HuH-7.5 (cell line): ENCODE measurements at places on chromosomes 4 and X.

- no peak for DNase-seq
Measured at GRCh38 chr4:52251864-52252263, 200.8 kb downstream of the SPATA18 start.

DNA sequence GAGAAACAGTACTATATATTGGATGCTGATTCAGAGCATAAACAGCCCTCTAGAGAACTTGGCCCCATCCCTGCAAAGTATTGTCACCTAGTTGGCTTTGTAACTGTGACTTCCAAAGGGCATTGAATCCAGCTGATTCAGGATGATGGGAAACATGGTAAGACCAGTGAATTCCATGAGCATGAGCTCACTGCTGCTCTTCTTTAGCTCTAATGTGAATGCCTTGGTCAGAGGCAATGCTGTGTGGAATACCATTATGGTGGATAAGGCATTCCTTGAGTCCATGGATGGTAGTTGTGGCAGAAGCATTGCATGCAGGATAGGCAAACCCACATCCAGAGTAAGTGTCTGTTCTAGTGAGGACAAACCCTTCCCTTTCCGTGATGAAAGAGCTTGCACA is 365.6 kb upstream of the EDA2R start:
- no peak for DNase-seq

- DNase-seq, result no peak
Measured at GRCh38 chrX:152912106-152912505, 14.2 kb downstream of the ZNF185 start.

GRCh38 chr4:89069481-89069880 is 12.5 kb upstream of the FAM13A start:
- no peak for DNase-seq

- DNase-seq, result no peak
Measured at GRCh38 chr4:146054676-146055075, 116.1 kb upstream of the ZNF827 start.

DNA sequence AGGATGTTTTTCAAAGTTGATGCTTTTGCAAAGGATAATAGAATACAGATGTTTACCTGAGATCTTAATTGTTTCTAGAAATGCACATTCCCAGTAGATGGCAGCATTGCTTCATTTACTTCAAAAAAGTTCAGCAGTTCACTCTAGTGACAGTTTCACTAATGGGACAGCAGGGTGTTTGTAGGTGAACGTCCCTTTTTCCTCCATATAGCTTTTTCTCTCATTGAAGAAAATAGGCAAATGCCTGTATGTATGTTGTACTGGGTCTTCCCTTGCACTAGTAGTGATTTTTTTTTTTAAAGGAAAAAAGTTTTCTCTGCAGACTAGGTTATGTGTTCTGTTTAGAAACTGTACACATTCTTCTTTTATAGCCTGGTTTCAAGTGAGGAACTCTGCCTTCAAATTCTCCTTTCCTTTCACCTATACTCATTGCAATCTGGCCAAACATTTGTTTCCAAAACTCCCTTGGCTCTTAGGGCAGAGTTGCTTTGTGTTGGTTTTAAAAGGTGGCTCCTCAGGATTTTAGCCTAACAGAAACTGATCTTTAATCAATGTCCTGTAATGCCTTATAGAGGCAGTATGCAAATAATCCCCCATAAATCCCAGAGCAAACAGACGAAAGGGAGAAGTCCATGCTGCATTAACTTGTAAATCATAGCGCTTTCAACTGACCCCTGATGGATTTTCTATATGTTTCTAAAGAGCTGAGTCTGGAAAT is 86.3 kb downstream of the EGF start:
- peak; percentile 11 for DNase-seq

DNA sequence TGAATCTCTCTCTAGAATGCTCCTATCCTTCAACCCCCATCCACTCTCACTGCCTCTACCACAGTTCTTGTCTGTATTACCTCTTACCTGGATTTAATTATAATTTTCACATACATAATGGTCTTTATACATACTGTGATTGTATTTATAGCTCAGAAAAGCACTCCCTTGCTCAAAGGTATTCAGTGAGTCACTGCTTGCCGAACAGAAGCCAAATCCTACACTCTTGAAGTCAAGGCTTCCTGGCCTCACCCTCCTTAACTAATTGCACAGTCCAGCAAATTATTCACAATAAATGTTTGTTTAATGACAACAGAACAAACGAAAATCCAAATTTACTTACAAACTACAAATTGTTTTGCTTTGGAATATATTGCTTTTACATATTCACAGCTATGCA is 159.5 kb downstream of the KLHL13 start:
- no peak for DNase-seq

DNA sequence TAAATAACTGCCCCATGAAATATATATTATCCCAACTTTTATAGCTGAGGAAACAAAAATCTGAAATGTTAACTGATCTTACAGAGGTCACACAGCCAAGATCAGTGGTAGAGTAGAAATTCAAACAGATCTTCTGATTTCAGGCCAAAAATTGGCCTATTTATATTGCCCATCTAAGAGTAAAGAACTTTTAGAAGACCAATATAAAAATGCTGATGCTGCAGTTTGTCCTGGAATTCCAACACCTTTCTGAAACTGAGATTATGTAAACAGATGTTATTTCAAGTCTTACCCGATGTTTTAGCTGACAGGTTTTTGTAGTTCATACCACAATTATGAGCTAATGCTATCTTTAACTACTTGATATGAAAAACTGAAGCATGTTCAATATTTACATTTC is 51.1 kb downstream of the SPANXN3 start:
- DNase-seq, result no peak

GRCh38 chrX:16023790-16024734 is 99.3 kb upstream of the GRPR start:
- DNase-seq, result no peak

DNA sequence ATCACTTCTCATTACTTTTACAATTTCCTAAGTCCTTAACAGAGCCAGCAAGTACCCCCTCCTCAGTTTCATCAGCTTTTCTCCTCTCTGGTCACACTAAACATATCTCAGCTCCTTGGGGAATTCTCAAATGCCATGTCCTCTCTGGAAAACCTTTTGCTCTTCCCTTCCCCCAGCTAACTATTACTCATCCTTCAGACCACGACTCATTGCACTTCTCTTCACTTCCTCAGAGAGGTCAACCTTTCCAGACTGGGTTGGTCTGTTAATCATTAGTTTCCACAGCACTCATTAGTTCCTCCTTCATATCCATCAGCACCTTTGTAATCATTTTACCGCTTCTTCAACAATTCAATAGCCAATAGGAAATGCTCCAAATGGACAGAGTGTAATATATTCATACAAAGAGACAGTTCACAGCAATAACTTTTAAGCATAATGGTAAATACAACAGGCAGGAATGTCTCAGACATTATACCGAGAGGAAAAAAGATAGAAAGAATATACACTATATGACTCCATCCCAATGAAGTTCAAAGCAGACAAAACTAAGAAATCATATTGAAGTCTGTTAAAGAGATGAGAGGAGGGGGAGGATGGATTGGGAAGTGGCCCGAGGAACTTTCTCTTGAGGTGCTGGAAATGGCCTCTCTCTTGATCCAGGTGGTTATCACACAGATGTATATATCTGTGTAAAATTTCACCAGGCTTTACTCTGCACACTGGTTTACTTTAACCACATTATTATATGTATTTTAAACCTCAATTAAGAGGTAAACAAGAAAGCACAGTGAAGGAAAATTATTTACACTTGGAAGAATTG is 39.6 kb downstream of the DDX60L start:
- peak; percentile 29 for DNase-seq

- no peak for DNase-seq
Measured at GRCh38 chrX:25012433-25012735, 3.4 kb downstream of the ARX start.

DNA sequence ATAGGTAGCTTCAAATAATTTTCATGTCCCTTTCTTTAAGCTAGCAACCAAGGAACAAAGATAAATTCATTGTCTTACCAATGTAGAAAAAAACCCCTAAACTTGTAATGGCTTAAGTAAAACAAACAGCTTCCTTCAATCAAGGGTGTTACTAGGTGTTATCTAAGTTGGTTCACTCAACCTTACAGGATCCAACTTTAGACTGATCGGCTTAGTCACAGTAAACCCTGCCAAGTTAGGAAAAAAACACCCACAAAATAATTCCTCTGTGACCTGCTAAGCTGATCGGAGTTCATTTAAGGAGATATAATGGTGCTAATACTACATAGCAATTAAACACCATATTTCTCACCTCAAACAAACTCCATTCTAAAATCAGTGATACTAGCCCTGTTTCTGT is 10.1 kb downstream of the AIFM1 start:
- DNase-seq, result no peak

GRCh38 chr4:40956721-40957255 is 207.0 kb downstream of the NSUN7 start:
- no peak for DNase-seq

GRCh38 chr4:124111922-124112321 is 600.6 kb downstream of the ANKRD50 start:
- DNase-seq, result no peak

GRCh38 chr4:1400831-1401408 is 5.3 kb downstream of the NKX1-1 start:
- no peak for DNase-seq

DNA sequence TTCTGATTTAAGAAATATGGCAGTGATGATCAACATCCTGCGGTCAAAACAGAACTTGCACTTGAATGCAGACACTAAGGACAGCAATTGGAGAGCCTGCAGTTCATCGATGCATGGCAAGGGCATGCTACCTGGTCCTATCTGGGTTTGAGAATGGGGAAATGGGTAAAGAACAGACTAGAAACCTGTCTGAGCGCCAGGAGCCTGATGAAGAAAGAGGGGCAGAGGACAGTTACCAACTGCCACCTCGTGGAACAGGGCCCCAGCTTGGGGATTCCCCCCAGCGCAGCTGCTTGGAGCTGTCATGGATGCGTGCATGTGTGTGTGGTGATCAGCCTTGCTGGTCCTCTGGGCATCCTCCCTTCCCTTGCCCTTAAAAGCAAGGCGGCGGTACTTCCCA is 30.2 kb upstream of the NKRF start:
- no peak for DNase-seq

- DNase-seq, result no peak
Measured at GRCh38 chrX:87525771-87526229, 8.2 kb downstream of the KLHL4 start.

DNA sequence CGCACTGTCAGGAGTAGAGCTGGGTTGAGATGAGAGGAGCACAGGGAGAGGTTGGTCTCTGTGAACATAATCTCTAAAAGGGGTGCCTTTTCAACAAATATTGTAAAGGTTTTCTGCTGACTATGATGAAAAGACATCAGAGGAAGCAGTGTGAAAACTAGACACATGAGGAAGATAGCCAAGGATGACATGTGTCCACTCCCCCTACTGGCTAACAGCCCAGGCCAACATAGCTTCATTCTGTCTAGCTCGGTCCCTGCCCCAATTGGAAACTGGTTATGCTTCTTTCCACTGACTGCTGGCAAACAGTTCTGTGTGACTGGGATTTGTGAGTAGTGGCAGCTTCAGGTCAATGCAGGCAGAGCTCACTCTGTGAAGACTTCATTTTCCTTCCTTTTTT is 115.4 kb upstream of the ESX1 start:
- peak; percentile 6 for DNase-seq

GRCh38 chrX:29024871-29025270 is 437.6 kb downstream of the IL1RAPL1 start:
- no peak for DNase-seq

- DNase-seq, result no peak
Measured at GRCh38 chrX:106203315-106203714, 35.2 kb downstream of the PWWP3B start.

- DNase-seq, result no peak
Measured at GRCh38 chrX:33831211-33831610, 300.9 kb downstream of the FAM47A start.

- no peak for DNase-seq
Measured at GRCh38 chr4:53671757-53672156, 80.5 kb upstream of the LNX1 start.

GRCh38 chr4:169485086-169485485 is 127.3 kb downstream of the NEK1 start:
- no peak for DNase-seq

DNA sequence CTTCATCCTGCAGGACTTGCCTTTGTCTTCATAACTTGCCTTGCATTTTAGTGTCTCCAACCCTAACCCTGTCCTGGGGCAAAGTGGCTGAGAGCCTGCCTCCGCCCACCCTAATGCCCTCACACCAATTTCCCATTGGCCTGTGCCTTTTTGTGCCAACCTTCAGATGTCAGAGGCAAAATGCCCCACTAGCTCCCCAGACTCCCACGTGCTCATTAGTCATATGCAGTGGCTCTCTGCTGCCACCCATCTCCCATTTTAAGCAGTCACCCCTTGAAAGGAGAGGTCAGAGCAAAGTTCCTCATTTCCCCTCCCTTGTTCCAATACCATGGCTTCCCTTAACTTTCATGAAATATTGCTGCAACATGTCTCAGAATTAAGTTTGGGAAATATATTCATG is 74.8 kb upstream of the PASD1 start:
- peak; percentile 2 for DNase-seq

- no peak for DNase-seq
Measured at GRCh38 chr4:30950737-30951136, 230.6 kb downstream of the PCDH7 start.

DNA sequence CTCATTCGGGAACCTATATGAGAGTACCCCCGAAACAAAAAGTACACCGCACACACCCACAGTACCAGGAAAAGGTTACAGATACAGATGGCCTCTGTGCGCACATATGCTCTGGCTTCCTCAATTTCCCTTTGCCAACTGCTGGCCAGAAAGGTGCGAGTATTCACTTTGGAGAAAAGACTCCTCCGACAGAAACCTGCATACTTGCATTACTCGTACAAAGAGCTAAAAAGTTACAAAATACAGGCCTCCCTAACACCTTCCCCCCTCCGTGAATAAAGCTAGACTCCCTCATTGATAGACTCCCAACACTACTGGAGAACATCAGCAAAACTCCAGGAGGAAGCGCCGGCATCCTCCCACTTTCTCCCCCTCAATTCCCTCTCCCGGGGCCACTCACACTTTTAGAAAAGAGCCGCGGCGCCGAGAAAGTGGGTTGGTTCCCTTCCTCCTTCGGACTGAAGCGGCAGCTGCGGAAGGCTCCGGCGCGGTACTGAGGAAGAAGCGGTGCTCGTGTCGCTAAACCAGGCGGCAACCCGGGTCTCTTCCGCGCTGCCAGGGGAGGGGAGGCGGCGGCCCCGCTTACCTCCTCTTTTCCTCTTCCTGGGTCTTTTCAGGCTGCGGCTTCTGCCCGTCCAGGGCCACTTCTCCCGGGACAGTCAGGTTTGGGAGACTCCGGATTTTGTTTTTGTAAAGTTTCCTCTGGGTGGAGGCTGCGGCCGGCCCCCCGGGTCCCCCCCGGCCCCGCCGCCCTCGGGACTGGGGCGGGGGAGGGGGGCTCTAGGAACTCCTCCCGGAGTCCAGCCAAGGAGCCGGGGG is 1.1 kb downstream of the FBXW7 start:
- DNase-seq, result no peak

DNA sequence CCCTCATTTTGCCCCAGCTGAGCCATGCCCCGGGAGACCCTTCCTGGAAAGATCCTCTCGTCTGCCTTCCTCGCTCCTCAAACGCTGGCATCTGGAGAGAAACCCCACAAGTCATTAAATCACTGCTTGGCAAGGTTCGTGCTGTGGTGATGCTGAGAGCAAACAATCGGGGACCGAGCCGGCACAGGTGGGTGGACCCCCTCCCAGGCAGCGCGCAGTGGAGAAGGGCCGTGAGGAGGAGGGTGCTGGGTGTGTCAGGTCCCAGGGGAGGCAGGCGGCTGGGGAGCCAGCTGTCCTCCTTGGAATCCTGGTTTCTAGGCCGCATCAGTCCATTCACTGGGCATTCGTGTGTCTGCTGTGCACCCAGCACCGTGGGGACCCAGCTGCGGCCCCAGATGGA is 64.9 kb upstream of the PSAPL1 start:
- no peak for DNase-seq
